ENCODE measurements at places on chromosomes 5 and 9.

DNA sequence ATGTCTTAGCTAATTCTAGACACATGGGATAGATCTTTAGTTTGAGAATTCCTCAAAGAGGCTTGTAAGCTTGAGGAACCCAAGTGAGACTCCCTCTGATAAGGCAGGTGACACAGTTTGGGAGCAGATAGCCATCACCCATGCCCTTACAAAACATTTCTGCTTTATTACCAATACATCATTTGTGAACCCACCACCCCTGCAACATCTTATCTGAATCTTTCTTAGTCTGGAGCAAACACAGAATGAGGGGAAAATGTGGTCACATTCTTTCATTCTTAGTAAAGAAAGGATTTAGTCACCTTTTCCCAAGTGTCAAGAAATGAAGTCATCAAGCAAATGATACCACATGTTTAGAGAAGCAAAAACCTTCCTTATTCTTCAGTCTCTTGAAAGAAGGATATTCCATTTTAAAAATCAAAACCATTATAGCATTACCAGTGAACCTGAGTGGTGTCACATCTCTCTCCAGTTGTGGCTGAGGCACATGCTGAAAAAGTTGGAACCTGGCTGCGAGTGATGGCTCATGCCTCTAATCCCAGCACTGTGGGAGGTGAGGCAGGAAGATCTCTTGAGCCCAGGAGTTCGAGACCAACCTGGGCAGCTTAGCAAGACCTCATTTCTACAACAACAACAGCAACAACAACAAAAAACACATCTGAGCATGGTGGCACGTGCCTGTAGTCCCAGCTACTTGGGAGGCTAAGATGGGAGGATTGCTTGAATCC lies 65.9 kb downstream of the PRKACG start:
- DNase-seq, result no peak

GRCh38 chr5:29037716-29038115 lies 1999.3 kb upstream of the CDH9 start:
- DNase-seq, result no peak

DNA sequence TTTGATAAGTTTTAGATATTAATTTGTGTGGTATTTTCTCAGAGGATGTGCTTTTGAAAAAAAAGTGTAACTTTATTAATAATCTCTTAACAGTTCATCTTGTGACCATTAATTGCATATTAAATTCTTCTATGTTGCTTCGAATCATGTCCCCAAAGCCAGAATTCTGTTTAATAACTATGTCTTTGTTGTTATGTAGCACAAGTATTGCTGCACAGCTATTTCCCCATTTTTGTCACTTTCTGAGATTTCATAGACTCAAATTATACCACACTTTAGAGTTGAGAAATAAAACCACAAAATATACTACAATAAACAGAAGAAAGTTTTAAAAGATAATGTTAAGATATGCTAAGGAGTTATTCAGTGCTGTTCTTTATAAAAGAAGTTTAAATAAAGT lies 2.8 kb downstream of the MEF2C start:
- DNase-seq, result no peak

- peak; percentile 96 for DNase-seq
Measured at GRCh38 chr9:135926402-135927194, 19.3 kb upstream of the CAMSAP1 start.

DNA sequence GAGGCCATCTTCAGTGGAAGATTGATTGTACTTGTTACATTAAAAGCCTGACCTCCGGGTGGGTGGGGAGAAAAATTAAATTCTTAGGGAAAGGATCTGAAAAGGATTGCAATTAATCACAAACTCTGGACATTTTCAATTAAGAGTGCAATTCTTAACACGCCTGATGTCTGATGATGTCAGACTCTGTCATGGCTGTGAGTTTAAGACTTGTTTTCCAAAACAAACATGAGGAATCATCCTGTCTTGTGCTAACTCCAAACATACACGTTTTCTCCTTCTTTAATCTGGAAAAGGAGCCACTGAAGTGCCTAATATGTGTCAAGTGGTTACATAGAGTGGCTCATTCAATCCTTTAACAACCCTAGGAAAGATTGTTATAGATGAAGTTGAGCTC lies 60.4 kb upstream of the SMIM23 start:
- peak; percentile 11 for DNase-seq

DNA sequence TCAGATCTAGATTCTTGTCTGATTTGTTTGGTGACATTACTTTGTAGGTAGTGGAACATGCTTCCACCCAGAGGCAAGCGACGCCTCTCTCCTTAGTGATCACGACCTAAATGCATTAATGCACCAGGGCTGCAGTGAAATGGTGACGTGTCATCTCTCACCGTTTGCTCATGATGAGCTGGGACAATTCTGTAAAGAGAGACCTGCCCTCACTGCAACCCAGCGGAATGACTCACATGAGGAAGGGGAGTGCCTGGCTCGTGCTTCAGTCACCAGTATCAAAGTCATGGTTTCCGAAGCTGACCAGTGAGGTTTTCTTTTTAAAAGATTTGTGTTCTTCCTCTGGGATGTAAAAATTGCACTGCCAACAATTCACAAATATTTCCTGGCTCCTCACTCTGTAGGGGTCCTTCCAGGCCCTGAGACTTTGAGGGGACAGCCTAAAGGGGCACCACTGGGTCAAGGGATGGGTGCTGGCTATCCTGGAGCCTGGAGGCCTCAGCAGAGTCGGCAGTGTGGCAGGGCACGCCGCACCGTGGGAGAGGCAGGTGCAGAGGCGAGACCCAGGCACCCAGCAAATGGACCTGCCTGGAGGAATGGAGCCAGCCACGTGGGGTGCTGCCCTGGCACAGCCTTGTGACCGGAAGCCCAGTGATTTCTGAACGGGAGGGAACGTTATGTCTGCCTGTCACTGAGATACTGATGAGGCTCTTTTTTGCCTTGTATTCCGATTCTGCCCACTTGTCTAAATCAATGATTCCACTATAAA lies 17.3 kb downstream of the QSOX2 start:
- DNase-seq, result peak; percentile 32

DNA sequence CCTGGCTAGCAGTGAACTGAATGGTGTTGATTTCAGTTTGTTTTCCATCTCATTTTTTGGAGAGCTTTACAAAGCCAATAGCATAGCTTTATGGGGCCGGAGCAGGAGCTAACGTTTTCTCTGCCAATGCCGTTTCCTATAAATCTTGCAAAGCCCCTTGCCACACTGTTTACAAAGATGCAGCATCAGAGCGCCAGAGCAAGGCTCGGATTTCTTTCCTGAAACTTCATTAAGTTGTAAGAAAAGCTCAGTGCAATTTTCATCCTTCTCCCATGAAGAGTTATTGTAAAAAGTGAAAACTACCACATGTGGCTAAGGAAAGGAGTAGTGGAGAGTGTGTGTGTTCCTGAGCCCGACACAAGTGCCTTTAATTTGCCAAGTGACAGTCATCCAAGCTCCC lies 178.2 kb upstream of the GDNF start:
- DNase-seq, result no peak

DNA sequence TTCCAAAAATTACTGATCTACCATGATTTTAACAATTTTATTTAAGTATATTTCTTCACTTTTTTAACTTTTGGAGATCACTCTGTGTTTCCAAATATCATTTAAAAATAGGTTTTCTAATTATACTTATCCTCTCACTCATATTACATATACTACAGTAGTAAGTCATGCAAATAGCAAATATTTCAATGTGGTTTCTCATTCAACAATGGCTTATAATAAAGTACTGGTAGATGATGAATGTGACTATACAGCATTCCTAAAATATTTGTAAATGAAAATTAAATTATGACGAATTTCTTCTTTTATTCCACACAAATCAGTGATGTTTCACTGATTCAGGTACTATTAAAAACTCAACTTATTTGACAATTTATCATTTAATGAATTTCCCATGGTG lies 176.3 kb upstream of the MEF2C start:
- DNase-seq, result no peak

GRCh38 chr5:57537811-57538210 lies 55.2 kb upstream of the ACTBL2 start:
- DNase-seq, result no peak

DNA sequence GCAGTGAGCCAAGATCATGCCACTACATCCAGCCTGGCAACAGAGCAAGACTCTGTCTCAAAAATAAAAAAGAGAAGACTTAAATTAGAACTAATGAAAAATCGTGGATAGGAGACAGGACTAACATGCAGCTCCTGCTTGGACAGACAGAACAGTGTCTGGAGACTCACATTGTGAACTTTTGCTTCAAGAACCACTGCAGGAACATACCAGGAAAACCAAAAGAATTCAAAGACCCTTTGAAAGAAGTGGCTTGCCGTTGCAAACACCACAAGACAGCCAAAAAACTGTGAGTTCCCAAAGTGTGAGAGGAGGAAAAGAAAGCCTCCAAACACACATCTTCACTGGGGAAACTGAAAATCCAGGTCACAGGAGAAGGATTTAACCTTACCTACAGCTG lies 48.8 kb upstream of the SNAPC3 start:
- DNase-seq, result no peak

DNA sequence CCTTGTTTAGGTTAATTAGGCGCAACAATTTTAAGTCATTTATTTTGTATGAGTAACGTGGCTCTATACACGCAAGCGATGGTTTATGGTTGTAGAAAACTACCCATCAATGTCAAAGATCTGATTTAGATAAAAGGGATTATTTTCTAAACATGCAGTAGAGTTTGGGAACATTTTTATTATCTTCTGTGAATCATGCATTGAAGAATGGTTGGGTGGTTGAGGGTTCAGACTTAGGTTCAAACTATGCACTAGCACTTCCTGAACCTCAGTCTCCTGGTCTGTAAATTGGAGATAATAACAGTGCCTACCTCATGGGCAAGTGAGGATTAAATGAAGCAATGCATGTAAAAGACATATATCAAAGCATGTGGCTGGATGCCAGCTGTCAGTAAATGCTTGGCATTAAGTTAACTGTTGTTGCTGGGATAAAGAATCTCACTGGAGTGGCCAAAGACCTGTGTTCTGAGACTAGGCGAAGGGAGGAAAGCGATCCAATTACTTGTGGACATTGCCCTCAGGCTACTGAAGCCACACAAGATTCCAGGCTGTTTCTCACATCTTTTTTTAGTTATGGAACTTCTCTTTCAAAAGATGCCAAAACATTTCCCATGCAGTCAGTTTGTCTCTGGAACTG lies 1.1 kb upstream of the OTULINL start:
- DNase-seq, result no peak

DNA sequence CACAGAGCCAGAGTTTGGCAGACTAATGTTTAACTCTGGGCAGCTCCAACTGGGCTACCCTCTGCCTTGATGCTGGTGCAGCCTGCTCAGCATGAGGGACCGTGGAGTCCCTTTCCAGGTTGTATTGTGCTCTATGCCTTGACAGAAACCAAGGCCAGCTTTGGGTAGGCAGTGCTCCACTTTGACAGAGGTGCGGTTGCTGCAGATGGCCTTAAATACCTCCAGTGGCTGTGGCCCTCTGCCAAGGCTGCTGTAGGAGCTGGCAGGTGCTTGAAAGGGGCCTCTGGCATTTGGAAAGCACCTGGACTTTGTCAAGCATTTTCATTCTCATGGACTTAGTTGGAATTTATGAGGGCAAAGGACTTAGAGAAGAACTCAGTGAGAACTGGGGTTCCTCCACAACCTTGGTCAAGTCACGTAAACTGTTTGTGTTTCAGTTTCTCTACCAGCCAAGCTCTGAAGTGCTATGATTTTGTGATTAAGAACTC lies 249.7 kb upstream of the ZNF462 start:
- no peak for DNase-seq

DNA sequence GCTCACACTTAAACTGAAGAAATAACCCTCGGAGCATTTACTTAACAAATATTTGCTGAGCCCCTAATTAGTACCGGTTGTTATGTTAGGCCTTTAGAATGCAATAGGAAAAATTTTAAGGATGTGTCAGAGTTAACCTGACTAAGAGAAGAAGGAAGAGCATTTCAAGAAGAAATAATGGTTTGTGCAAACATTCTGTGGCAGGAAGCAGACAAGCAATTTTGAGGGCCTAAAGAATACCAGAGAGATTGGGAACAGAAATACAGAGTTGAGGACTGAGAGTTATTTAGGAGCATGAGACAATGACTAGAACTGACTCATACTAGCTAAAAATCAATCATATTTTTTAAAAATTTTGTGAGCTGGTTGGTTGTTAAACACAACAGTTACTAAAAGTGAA lies 218.8 kb downstream of the PRR16 start:
- DNase-seq, result no peak

GRCh38 chr9:89218040-89218928 lies 39.7 kb upstream of the SHC3 start:
- DNase-seq, result no peak
